Left ventricle myocardium inferior (tissue), 1 donor: ENCODE measurements at places on chromosomes 3 and 15.

DNA sequence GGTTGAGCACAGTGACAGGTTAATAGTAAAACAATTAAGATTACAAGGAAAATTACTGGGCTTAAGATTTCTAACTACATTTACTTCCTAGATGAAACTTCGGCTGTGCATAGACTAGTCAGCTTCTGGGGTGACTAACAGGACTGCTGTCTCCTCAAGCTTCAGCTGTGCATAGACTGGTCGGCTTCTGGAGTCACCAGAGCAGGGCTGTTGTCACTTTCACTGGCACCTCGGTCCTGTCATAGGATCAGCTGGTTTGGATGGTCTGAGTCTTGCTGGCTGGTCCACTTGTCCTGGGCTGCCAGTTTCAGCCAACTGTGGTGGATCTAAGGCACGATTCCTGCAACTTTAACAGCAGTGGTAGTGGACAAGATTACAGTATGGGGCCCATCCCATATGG lies 23.9 kb upstream of the ACAD9 start:
- no peak for DNase-seq

DNA sequence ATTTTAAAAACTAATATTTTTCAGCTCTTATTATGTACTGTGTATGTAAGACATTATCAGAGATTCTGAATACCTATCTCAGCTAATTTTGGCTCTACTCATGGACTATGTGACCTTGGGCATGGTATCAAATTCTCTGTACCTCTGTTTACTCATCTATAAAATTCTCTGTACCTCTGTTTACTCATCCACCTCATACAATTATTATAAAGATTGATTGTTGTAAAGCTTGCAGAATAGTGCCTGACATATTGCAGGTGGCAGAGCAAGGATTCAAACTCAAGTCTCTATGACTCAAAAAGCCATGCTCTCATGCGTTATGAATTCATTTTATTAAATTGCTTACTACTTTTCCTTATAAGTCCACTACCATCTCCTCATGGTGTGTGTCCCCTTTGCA lies 151.9 kb upstream of the ARL6 start:
- no peak for DNase-seq

DNA sequence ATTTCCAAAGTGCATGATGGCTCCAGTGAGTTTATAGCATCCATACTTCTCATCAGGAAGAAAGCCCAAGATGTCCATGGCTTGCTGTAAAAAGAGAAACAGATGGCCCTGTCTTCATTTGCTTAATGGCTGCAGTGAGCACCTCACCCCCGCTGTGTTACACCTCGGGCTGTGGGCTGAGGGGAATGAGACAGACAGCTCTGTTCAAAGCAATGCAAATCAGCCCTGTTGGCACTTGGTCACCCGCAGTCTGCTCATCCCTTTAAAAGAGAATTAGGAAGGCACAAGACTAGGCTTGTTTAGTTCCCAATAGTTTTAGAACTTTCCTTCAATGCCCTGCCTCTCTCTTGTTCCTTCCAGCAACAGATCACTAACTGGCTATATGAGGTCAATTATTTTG lies 25.2 kb downstream of the MYH15 start:
- DNase-seq, result no peak

- DNase-seq, result no peak
Observed at GRCh38 chr15:78437107-78437761, 782 bp upstream of the IREB2 start.

DNA sequence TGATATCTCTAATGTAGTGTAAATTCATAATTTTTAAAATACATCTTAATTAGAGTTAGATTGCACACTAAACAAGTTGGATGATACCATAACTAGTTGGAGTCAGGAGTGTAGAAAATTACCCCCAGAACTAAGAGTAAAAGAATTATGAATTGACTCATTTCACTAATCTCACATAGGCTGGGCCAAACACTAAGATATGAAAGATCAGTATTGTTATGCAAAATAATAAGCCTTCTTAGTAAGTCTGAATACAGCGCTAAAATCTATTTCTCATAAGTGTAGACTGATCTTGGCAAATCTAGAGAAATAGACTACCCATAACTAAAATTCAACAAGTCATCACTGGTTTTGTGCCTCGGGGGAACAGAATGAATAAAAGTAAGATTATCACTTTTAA lies 979.0 kb downstream of the ROBO1 start:
- no peak for DNase-seq

GRCh38 chr3:63937661-63938651 lies 25.8 kb upstream of the SCAANT1 start:
- DNase-seq, result no peak

GRCh38 chr3:50519471-50520089 lies 16.1 kb upstream of the CACNA2D2 start:
- DNase-seq, result peak; percentile 45

- no peak for DNase-seq
Observed at GRCh38 chr3:179474480-179474879, 23.2 kb upstream of the GNB4 start.

- no peak for DNase-seq
Observed at GRCh38 chr15:52499506-52499905, 29.2 kb downstream of the MYO5A start.

DNA sequence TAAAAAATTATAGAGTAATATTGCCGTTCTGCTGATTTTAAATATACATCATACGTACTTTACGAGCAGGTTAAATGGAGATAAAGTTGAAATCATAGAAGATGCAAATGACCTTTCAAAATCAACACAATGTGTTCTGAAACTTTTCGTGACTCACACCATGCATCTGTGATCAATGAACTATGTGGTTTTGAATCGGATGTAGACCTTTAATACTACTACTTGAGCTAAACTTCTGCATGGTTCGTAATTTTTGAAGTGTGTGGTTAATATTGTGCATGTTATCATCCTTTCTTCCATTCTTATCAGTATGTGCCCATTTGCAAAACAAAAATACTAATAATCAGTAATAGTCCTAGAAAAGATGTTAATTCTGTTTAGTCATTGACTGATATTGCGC lies 58.9 kb downstream of the GASK1A start:
- DNase-seq, result no peak

GRCh38 chr15:69305933-69306568 lies 7.3 kb downstream of the PAQR5 start:
- no peak for DNase-seq
